ENCODE measurements at places on chromosomes 1 and 21. TPM values are rescaled to one million over a fixed set of nuclear protein-coding genes. Genes with fewer than 3 reads are reported as not detected.
A peak's percentile ranks its signal among the peaks of the same experiment; 100 is the strongest.

DNA sequence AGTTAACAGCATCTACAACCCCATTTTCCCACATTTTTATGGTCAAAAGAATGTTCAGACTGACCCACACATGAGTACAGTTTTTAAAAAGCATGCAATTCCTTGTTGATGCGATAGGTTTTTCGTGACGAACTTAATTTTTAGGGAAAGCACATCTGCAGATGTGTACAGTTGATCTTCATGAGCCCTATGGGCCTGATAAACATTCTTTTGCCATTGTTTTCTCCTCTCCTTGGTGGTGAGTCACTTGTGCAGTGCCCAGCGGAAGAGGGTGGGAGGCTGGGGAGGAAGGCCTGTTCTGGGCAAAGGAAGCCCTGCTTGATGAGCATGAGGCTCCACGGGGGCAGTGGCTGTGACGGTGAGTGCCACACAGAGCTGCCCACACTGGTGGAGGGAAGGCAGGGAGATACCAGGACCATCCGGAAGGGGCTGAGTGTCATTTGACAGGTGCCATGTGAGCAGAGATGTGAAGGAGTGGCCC lies 5.3 kb downstream of the ARF1 start:
- DNase-seq: peak; percentile 48

DNA sequence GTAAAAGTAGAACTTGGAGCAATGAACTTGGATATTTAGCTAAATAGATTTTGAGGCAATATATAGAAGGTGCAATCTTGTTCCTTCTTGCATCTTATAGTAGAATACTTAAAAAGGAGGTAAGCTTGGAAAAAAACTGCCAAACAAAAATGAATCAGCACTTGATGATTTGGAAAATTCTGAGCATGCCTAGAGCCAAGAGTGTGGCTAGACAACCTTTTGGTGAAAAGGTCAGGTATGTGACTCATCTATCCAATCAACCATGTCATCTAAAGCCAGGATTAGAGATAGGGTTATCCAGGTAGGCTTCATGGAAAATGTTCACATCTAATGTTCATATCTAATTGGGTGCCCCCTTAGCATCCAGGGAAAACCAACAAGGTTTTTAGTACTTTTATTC lies 515.0 kb downstream of the COL11A1 start:
- DNase-seq: no peak

- DNase-seq: no peak
These were observed 38.7 kb downstream of the ETNK2 start for GRCh38 chr1:204112876-204113730.

DNA sequence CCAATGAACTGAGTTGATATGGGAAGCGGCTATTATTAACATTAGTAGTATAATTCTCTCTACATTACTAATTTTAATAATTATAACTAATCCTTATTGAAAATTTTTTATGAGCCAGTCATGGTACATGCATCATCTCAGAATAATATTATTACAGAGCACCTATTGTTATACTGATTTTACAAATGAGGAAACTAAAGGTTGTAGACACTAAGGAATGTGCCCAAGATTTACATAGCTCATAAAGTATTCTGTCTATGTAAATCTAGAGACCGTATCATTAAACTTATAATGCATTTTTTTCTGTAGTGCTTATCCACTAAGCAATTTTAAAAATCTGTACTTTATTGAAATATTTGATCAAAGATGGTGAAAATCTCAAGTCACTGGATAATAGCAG lies 825.9 kb downstream of the PLA2G4A start:
- DNase-seq: no peak

CD1C gene
- total RNA-seq: not detected

DEPDC1 gene
- total RNA-seq: 81.0 TPM
